Endothelial cell of umbilical vein (primary cell): ENCODE measurements at places on chromosomes 12 and 14. TPM values are rescaled to one million over a fixed set of nuclear protein-coding genes. Genes with fewer than 3 reads are reported as not detected.

The GPRC5D gene
- polyA plus RNA-seq = not detected in 2 replicates

GRCh38 chr12:128467882-128468281, 200.9 kb downstream of the TMEM132C start:
- DNase-seq = no peak

The KRT8 gene
- polyA plus RNA-seq = 23.5 and 25.8 TPM in 2 replicates

The PPP4R4 gene
- not detected in 2 replicates for polyA plus RNA-seq

The ARHGEF25 gene
- polyA plus RNA-seq = 3.5 and 4.7 TPM in 2 replicates

- no peak for DNase-seq
Observed at GRCh38 chr14:60819575-60819974, 85.0 kb downstream of the MNAT1 start.

DNA sequence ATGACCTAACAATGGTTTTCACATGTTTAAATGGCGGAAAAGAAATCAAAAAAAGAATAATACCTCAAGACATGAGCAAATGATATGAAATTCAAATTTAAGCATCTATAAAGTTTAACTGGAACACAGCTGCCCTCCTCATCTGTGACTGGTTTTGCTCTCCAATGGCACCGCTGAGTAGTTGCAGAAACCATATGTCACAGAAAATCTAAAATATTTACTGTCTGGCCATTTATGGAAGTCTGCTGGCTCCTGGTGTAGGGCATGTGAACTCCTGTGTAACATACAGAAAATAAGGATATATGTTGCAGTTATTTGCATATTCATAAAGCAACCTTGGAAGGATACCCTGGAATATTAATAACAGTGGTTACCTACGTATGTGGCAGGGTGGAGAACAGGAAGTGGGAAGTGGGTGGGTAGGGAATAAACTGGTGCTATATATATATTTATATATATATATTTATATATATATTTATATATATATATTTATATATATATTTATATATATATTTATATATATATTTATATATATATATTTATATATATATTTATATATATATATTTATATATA, 48.4 kb downstream of the LTBP2 start:
- no peak for DNase-seq

- DNase-seq = no peak
Observed at GRCh38 chr12:110957652-110958051, 37.3 kb upstream of the MYL2 start.

DNA sequence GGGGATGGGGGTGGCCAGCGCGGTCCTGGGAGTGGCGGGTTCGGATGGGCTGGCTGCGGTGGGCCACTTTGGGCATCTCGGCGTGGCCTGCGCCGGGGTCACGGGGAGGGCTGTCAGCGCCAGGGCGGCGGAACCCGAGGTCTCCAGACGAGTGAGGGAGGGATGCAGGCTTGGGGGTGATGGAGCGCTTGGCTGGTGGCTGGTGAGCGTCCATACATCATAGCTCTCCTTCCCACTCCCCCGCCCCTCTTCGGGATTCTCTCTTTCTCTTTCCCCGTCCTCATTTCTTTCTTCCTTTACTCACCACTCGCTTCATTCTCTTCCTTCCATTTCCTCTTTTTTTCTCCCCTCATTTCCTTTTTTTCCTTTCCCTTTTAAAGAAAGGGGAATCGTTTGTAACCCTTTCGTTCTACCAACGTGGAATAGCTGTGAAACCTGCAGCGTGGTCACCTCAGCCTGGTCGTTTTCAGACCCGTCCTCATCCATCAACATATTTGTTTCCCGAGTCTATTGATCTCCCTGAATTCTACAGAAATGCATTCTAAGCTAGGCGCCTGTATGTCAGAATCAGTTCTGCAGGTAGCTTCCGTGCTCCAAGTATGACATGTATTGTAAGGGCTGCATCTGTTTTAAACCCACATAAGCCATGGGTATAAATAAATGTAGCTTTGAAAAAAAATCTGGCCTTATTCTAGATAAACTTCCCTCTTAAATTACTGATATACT, 260.3 kb upstream of the E2F7 start:
- DNase-seq = no peak

GRCh38 chr12:113301811-113302210, 33.1 kb downstream of the SLC8B1 start:
- no peak for DNase-seq

DNA sequence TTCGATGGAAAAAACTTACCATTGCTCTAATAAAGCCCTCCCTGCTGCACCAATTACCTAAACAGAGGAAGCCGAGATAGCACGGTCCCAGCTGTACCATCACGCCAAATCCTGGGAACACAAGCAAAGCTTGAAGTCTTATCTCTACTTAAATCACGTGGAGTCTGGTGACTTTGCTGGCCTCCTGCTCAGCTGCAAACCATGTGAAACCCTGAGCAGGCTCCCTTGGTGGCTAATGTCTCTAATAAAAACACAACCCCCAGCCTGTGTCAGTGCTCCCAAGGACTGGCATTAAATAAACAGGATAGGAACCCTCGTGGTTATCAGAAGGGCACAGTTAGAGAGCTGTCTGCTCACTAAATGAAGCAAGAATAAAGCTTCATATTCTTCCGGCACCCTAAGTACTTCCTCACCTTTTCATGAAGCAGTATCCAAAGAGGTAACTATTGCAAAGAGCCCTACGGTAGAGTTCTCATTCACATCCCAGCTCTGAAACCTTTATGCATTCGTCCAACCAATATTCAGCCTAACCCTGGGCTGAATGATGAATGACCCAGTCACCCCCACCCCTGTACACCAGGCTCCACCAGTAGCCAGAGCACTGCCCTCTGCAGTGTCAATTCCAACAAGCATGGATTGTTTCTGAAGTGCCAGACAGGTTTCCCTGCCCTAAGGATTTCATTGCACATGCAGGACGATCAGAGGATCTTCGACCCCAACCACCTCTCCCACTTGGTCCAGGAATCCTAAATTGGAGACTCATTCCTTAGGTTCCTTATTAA, 452.7 kb upstream of the TMPO start:
- DNase-seq = no peak

GRCh38 chr14:34110531-34110930, 159.7 kb upstream of the EGLN3 start:
- DNase-seq = no peak

The TTC8 gene
- 16.3 and 17.9 TPM in 2 replicates for polyA plus RNA-seq

DNA sequence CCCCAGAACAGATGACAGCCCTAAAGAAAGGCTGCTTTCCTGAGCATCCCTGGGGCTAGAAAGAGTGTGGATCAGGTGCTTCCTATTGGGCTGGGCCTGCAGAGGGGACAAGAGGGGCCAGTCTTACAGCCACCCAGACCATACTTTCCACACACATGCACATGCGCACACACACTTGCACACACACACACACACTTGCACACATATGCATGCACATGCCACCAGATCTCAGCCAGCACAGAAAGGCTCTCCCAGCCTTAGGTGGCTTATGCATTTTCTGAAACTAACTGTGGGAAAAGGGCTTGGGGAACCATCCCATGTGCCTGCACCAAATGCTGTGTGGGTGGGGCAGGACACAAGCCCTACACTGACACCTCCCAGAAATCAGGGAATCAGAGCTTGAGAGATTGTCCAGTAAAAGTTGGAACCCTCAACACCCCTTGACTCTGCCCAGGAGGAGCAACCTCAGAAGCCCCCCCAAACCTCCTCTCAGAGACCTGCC, 2.5 kb upstream of the DIO3 start:
- DNase-seq = no peak

The KLHDC1 gene
- 0.22 and 0.77 TPM in 2 replicates for polyA plus RNA-seq

DNA sequence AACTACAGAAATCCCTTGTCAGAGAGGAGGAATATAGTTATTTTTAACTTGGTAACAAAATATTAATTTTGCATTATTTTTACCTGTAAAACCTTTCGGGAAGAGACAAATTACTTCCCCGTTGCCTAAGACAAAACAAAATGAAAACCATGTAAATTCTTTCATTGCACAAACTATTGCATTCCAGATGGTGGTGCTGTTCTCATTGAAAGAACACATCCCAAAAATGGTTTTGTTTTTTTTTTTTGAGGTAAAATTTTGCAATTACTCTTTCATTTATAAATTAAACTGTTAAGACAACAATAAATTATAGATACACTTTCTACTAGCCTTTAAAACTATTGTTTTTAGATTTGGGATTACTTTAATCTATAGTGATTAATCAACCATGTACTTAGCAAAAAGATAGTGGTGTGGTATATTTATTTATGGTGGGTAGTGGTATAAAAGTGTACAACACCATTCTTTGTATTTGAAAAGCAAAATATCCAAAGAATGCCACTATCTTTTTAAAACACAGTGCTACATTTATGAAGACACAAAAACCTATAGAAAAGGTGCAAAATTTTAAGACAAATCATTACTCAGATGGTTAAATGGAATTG, 115.5 kb downstream of the SLC38A1 start:
- DNase-seq = peak; percentile 37

DNA sequence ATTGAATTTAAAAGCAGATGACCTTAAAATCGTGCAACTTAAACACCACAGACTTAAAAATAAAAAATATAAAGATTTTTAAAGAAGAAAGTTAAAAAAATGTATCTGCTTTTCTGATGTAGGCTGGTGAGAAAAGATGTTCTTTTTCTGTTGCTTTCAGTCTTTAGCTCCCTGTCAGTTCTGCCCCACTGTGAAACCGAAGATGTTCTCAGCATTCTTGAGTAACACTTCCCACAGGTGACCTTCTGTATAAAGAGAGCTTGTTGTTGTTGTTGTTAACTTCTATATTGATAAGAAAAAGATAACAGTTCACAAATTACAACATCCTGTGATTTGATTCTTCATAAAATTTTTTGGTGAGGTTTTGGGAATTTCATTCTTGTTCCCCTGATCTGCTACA, 377.9 kb upstream of the RGS6 start:
- no peak for DNase-seq

The MAP1LC3B2 gene
- 0.32 and 0.49 TPM in 2 replicates for polyA plus RNA-seq

The RASSF9 gene
- 1.5 and 2.1 TPM in 2 replicates for polyA plus RNA-seq

GRCh38 chr14:49863487-49864281, 11.1 kb upstream of the NEMF start:
- peak; percentile 21 for DNase-seq

DNA sequence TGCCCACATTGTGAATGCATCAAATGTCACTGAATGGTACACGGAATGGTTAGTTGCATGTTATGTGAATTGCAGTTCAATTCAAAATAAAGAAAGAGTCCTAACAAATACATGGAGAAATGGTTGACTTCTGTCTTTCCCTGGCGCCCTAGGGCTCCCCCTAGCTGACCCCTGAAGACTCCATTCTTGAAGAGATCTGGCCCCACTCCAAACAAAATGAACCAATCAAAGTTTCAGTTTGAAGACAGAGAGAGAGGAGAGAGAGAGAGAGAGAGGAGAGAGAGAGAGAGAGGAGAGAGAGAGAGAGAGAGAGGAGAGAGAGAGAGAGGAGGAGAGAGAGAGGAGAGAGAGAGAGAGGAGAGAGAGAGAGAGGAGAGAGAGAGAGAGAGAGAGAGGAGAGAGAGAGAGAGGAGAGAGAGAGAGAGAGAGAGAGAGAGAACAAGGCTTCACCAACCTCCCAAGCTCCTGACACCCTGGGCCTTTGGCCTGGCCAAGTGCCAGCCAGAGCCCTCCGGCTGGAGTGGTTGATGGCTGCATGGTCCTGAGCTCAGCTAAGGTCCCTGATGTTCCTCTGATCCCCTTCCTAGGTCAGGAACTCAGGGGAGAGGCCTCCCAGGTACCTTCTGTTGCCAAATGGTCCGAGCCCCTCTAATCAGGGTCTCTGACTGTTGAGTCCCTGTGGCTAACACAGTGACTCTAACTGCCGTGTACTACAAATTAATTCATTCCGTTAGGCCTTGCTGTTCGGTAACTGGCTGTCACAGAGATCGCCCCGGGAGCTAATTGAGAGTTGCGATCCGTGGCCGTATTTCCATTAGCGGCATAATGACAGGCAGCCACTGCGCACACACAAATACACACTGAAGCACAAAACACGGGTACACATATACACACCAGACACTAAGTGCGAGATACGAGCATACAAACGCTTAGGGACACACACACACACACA, 188.8 kb downstream of the ESRRB start:
- no peak for DNase-seq

The GUCY2C gene
- polyA plus RNA-seq = not detected in 2 replicates

DNA sequence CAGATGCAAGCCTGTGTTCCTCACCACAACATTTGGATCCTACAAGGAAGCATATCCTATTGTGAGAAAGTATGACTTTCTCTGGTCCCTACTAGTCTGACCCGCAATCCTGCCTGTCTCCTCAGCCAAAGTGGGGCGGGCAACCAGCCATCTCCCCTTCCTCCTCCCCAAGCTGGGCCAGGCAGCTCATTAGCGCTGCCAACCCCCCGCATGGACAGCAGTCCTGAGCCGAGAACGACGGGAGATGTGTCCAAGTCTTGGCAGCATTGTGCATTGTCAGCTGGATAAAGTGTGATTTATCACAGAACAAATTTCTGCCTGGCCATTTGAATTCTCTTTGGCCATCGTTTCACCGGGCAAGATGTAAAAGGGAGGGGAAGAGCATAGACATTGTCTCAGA, 139.4 kb downstream of the SLC15A4 start:
- DNase-seq = no peak

DNA sequence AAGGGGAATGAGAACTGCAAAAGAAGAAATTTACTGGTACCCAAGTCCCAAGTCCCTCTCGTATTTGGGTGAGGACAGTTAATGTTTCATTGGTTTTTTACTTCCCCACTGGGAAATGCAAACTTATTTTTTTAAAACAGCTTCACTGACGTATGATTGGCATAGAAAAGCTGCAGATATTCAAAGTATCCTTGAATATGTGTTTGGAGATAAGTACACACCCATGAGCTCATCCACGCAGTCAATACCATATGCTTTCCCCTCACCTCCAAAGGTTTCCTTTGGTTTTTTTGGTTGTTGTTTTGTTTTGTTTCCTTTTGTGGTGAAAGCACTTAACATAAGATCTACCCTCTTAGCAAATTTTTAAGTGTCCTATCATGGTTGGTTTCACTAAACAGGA, 13.1 kb downstream of the TCTN2 start:
- DNase-seq = no peak

DNA sequence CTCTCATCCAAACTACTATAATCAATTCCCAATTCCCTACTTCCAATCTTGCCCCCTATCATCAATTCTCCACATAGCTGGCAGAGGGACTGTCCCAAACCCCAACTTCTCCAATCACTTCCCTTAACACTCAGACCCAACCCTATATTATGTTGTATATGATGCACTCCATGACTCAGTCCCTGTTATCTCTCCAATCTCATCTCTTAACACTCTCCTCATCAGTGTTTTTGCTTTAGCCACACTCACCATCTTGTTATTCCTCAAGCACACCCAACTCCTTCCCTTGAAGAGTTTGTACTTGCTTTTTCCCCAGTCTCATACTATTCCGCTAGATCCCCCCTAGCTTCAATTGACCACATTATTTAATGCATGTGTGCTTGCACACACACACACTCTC, 4.9 kb downstream of the RHOJ start:
- DNase-seq = no peak

DNA sequence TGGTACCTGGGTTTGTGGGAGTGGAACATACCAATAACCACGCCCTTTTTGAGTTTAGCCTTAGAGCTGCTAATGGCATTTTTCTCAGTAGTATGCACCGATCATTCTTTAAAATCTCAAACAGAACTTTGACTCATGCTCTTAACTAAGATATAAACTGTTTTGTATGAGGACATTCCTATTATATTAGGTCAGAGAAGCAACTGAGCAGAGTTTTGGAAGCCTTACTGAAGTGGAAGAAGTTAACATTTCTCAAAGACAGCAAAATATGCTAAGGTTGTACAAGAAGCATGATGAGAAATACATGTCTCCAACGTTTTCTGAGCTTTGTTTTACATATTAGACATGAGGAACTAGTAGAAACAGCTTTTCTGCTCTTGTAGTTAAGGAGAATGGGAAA, 819.2 kb downstream of the FSCB start:
- DNase-seq = no peak

The RDH16 gene
- polyA plus RNA-seq = 0.08 and 0.13 TPM in 2 replicates

The ITPK1 gene
- polyA plus RNA-seq = 39.6 and 44.2 TPM in 2 replicates

- DNase-seq = no peak
Observed at GRCh38 chr12:47091009-47091408, 11.2 kb upstream of the AMIGO2 start.

The DCN gene
- polyA plus RNA-seq = 0.38 and 0.43 TPM in 2 replicates
